NCI-H1694 (cell line): ENCODE measurements at places on chromosomes 12 and 14.

GRCh38 chr12:14665354-14666348 is 30.7 kb downstream of the GUCY2C start:
- no peak for DNase-seq

DNA sequence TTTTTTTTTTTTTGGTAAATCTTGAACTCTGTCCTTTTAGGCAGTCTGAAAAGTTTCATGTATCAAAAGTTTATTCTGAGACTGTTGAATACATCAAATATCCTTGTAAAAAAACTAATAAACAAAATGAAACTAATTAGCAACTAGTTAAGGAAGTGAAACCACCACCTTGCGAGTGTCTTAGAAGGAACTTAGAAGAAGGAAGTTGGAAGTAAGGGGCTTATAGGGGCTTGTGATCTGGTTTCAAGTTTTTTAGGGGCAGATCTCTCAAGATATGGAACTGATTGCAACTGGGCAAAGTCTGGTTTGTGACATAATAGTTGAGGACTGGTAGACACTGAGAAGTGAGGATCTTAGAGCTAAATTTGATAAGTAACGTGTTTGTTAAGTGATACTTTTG is 748.8 kb downstream of the C12orf50 start:
- no peak for DNase-seq

- DNase-seq, result no peak
Observed at GRCh38 chr12:15787778-15788177, 1.4 kb downstream of the EPS8 start.

DNA sequence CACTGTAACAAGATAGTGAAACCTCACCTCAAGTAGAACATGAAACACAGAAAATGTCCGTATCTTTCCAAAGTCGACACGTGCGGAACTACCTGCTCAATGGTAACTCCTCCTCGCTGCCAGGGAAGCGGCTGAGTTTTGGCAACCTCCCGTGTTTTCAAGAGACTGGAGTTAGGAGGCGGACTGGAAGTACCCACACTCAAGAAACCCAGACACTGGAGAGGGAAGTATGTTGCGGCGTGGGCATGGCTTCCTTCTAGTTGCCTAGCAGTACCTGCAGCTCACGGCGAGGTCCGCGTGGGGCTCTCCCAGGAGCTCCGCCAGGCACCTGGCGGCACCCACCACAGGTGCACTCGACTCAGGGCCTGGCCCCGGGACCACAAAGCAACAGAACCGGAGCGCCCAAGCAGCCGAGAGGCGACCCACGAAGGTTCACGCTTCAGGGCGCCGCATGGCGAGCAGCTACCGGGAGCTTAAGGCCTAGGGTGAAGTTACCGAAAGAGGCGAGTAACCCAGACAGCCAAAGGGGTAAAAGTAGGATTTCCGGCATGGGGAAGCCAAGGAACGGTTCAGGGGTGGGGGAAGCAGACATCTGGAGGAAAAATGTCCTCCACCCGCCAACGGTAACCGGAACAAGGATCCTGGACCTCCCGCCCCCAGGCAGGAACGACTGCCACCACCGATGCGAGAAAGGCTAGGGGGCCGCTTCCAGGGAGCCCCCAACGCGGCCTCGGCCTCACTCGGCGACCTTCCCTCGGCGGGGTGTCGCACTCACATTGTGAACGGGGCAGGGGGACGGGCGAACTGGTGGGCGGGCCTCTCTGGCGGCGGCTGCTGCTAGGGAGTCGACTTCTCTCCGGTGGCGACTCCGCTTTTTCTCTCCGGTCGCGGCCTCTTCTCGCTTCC is 608 bp downstream of the PTGES3 start:
- DNase-seq, result no peak

- DNase-seq, result no peak
Observed at GRCh38 chr14:58571769-58572472, 65.8 kb upstream of the DACT1 start.

DNA sequence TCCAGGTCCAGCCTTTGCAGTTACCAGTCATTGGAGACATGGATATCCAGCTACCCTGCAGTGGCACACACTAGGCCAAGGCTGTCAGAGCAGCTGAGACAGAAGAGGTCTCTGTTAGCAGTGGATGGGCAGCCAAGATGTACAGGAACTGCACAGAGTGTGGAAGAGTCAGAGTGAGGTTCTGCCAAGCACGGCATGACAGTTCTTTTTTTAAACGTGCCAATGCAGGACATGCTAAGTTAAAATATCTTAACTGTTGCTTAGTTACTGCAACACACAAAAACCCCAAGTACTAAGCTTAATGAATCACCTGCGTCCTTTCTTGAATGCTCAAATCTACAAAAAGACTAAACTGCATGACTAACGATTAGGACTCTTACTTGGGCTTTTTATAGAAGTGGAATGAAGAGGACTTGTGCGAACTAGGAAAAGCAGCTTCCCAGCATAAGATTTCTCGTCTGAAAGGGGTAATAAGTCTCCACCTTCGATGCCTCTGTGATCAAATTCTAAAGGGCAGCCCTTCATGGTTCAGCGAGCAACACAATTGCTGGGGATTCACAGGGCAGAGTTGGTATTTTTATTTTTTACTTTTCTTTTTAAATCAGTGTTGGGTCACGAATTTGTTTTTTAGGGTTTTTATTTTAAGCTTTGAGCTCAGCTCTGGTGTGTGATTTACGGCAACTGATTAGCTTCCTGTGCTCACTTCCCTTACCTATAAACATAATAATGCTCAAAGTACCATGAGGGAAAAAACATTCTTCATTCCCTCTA is 20.6 kb downstream of the MAPK1IP1L start:
- no peak for DNase-seq

DNA sequence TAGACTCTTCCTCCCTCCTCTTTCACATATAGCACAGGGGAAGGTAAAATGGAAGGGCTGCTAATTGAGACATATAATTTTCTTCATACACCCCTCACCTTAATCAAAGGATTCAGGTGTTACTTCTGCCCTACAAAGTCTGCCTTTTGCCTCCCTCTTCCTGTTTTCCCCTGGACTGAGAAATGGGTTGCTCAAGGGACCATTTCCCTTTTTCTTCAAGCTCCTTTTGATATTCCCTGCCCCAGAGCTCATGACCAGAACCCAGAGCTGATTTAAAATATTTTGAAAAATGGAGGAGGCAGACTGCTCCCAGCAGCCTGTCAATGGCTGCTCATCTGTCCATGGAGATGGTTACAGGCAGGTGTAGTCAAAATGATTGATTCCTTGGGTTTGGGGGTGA is 6.3 kb upstream of the PIP4K2C start:
- no peak for DNase-seq

- DNase-seq, result no peak
Observed at GRCh38 chr12:111578276-111578970, 20.7 kb downstream of the ATXN2 start.

GRCh38 chr12:103012884-103013283 is 55.4 kb downstream of the ASCL1 start:
- no peak for DNase-seq
